Lung microvascular endothelial cell (primary cell): ENCODE measurements at places on chromosomes 11 and 22. TPM values are rescaled to one million over a fixed set of nuclear protein-coding genes. Genes with fewer than 3 reads are reported as not detected.

PLXNB2 gene
- 47.3 and 55.2 TPM in 2 replicates for total RNA-seq

WNT7B gene
- total RNA-seq: not detected in 2 replicates

PGA5 gene
- total RNA-seq: not detected in 2 replicates

APOA4 gene
- not detected in 2 replicates for total RNA-seq

LARGE2 gene
- not detected in 2 replicates for total RNA-seq

DNA sequence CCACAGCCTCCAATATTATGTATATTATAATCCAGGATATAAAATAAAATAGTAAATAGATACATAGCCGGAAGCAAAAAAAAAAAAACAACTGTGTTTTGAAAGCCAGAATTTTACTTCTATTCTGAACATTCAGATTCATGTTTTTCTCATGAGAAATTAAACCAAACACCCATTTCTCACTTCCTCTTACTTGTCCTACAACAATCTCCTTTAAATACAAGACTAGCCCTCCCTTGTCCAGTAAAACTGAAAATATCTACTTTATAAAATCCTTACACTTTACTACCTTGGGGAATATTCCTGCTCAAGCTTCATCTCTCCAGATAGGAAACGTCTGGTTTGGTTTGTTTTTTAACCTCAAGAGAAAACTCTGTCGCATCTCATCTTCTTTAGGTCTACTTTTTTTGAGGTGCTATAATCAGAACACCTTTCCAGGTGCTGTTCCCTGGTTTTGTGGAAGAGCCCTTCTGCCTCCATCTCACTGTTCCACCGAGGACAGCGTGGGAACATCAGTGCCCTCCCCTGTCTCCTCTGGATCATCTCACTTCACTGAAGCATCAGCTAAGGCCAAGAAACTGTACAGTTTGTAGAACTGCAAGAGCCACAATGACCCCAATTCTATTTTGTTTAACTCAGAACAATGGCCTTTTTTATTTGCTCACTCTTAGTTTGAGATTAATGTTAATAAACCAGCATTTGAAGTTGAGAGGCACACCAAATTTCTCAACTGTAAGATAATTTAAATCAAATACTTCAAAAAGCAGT is 82.0 kb upstream of the ARHGAP32 start:
- no peak for DNase-seq

- no peak for DNase-seq
These were observed 210.5 kb downstream of the MN1 start for GRCh38 chr22:27591060-27591459.

GRCh38 chr22:30891443-30891755 is 77.2 kb downstream of the MORC2 start:
- DNase-seq: no peak

- DNase-seq: no peak
These were observed 36.9 kb downstream of the LINC01488 start for GRCh38 chr11:69518081-69518950.

- DNase-seq: no peak
These were observed 403.6 kb downstream of the MN1 start for GRCh38 chr22:27397954-27398342.

- DNase-seq: no peak
These were observed 262.7 kb downstream of the ETS1 start for GRCh38 chr11:128324531-128325141.

GRCh38 chr11:15295695-15296094 is 181.0 kb downstream of the INSC start:
- no peak for DNase-seq
